ENCODE measurements at places on chromosomes 2 and 18.
A peak's percentile ranks its signal among the peaks of the same experiment; 100 is the strongest.

- no peak for DNase-seq
Measured at GRCh38 chr2:57343391-57344006, 703.1 kb upstream of the VRK2 start.

GRCh38 chr2:236554629-236555282 is 14.9 kb upstream of the ACKR3 start:
- no peak for DNase-seq

DNA sequence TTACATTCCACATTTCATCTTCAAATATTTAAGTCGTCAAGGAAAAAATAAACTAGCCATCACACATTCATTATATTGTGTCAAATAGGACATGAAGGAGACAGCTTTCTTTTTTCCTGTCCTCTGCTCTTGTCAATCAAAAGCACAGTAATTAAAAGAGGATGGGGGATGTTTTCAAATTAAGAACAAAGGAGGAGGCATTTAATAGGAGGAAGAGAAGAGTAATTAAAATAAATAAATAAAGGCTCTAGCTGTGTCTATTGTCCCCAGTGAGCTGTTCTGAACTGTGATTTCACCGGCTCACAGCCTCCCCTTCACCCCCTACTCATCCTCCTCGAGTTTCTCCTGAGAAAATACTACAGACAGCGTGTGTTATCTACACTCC is 1377.1 kb upstream of the PIK3C3 start:
- no peak for DNase-seq

- DNase-seq = no peak
Measured at GRCh38 chr2:235911633-235912233, 256.5 kb downstream of the GBX2 start.

DNA sequence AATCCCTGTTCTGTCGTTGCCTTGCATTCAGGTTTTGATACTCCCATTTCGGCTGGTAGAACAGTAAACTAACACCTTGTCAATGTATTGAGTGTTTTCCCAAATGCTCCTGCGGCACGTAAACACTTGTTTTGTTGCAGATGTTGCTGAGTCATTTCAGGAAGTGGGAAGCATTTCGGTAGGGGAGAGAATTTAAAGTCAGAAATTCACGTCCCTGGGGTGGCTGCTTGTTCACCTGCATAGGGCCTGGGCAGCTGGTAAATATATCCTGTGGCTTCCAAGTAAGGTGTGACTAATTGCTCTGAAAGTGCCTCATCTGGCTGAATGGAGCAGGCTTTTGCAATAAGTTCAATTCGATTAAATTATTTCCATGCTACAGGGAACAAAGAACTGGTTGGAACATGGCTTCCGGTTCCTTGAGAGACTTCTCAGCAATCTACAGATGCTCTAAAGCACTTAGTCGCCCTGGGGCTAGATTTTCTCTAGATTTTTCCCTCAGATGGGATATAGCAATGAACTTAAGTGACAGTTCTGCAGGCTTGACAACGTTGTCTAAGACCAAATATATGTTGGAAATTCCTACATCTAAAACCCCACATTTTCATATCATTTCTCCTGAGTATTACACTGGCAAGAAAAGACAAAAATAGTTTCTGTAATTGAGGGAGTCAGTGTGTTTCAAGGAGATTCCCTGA is 5.2 kb downstream of the GALR1 start:
- DNase-seq = no peak

- no peak for DNase-seq
Measured at GRCh38 chr2:96138179-96139145, at the start of gene ASTL. Gene ASTL, minus strand, starts transcription at chr2:96138502. Its CDS starts 66 bp downstream, at chr2:96138436.

DNA sequence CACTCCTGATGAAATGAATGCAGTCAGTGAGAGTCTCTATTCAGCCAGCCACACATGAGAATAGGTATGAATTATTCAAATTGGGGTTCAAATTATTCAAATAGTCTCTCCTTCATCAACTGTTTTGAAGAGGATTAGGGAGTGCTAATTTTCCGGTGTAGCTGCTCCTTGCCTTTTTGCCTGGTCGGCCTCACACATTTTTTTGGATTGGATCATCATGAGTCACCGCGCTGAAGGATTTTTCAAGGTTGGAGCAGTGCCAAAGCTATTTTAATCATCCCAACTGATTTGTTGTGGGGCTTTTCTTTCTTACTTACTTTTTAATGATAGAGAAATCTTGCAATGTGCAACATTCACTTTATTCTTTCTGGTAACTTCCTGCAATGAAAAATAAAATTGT is 2.4 kb upstream of the DTNA start:
- DNase-seq = peak; percentile 90

DNA sequence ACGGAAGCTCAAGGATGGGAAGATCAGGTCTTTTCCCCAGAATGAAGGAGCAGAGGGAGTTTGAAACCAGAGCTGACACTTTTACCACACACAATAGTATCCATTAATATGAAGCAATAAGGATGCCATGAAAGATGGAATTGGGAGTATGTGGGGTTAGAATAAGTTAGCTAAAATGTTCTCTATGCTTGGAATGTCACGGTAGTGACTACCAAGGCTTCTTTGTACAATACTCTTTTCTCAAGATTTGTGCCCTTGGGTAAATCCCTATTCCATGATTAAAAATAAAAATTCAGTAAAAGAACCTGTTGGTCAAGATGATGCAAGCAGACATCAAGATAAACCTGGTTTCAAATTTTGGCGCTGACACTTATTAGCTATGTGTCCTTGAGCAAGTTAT is 75.0 kb downstream of the NRXN1 start:
- no peak for DNase-seq

All from fibroblast of skin of left biceps (primary cell).